Activated T-helper 2 cell treated with anti-CD3 and anti-CD28 coated beads, Interferon-gamma antibody, Interleukin-2, Interleukin-4, amounts not matched to agents 10 μg/mL and 5 μg/mL and 100 μg/mL, durations not matched to agents 14 hours and 24 hours and 36 hours (primary cell): ENCODE measurements at places on chromosomes 11 and 22. TPM values are rescaled to one million over a fixed set of nuclear protein-coding genes. Genes with fewer than 3 reads are reported as not detected.

- DNase-seq, result no peak
- no peak overlapping the region for H3K27ac ChIP-seq
- peaks cover 2% of the 10 kb centered on the region for H3K27me3 ChIP-seq
- no peak overlapping the region for H3K4me3 ChIP-seq
These were observed 146.3 kb downstream of the SNX19 start for GRCh38 chr11:130769782-130770535.

DNA sequence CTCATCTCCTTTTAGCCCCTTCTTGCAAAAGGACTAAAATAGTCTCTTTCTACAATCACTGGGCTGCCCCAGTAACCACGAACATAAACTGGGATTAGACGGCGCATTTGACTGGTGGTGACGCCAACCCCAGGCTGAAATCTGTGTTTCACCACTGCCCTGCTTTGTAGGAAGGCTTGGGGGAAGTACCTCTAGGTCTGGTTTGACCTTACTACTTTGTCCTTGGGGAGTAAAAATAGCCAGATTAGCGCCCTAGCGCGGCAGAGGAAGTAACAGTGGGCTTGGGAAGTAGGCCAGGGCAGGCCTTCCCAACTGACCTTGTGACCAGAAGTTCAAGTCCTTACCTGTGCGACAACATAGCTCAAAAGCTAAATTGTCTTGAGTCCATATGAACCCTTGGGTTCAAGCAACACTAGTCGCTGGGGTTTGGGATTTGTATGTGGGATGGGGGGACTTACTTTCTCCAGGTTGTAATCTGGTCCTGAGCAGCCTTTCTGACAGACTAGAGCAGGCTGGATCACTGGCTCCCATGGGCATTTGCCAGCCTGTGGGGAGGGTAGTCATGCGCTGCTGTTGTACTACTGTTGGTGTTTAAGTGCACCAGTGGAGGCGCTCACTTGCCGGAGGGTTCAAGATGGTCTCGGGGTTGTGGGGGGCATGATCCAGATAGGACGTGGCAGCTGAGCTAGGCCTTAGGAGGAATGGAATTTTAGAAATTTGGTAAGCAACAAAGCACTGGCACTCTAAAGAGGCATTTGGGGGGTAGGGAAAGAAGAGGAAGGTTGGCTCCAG, 953 bp upstream of the PACS1 start:
- no peaks in the 10 kb centered on the region for H3K27me3 ChIP-seq
- peaks cover 57% of the 10 kb centered on the region for H3K4me1 ChIP-seq
- H3K36me3 ChIP-seq, result peaks cover 78% of the 10 kb centered on the region
- peak overlapping the region; percentile 91 for H3K27ac ChIP-seq

DNA sequence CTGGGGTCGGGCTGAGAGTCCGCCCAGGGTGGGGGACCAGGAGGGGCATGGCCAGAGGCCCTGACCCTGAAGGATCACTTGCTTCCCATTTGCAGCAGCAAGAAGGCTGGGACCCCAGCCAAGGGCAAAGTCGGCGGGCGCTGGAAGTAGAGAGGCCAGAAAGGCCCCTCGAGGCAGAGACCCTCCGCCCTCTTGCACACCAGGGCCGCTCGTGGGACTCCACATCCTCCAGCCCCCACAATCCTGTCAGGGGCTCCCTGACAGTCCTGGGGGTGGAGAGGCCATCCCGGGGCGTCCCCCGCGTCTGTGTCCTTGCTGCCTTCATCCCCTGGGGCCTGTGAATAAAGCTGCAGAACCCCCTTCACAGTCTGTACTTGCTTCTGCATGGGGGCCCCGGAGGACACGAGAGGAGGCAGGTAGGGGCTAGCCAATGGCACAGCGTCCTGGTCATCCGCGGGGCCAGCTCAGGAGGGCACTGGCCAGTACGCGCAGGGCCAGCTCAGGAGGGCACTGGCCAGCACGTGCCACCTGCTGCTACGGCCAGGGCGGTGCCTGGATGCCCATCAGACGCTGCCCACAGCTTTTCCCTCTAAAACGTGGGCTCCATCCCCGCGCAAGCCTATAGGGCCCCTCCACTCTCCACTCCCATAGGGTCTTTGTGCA, 8.7 kb upstream of the MRPL23 start:
- H3K4me1 ChIP-seq, result peaks cover 3% of the 10 kb centered on the region
- no peak overlapping the region for H3K27ac ChIP-seq
- no peak for DNase-seq
- H3K4me3 ChIP-seq, result no peak overlapping the region

DNA sequence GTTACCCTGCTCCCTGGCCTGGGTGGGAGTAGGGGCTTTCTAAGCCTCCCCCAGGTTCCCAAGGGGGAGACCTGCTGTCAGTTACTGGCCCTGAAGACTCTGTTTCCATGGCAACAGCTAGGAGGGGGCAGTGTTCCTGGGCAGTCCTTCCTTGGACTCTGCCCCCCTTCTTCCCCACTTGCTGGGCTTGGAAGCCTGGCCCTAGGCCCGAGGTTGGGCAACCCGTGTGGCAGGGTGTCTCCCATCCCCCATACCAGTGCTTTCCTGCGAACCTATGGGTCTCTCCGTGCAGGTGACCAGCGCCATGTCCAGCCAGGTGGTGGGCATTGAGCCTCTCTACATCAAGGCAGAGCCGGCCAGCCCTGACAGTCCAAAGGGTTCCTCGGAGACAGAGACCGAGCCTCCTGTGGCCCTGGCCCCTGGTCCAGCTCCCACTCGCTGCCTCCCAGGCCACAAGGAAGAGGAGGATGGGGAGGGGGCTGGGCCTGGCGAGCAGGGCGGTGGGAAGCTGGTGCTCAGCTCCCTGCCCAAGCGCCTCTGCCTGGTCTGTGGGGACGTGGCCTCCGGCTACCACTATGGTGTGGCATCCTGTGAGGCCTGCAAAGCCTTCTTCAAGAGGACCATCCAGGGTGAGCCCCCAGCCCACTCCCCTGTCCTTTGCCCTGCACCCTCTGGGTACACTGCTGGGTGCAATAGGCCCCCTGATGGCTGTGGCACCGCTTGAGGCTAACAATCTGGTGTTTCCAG, 1.7 kb downstream of the ESRRA start:
- H3K4me3 ChIP-seq, result peak overlapping the region; percentile 94
- H3K27me3 ChIP-seq, result no peaks in the 10 kb centered on the region
- peaks cover 22% of the 10 kb centered on the region for H3K36me3 ChIP-seq
- no peak for DNase-seq
- peaks cover 11% of the 10 kb centered on the region for H3K4me1 ChIP-seq
- H3K27ac ChIP-seq, result peak overlapping the region; percentile 20

DNA sequence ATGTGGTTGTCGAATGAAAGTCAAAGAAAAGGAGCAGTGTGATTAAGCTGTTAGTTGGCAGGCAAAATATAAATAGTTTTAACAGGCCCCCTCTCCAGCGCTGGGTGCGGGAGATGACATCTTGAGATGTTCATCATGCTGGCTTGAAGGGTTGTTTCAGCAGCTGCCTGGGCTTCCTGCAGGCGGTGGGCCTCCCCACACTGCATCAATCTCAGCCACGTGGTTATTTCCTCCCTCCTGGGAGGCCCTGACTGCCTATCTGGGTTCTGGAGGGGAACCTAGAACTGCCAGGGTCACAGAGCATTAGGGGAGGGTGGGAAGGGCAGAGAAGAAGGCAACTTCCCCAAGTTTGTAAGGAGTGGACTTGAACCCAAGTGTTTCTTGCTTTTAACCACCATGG, 173.3 kb upstream of the SYT13 start:
- H3K4me1 ChIP-seq, result no peaks in the 10 kb centered on the region
- no peak overlapping the region for H3K4me3 ChIP-seq
- H3K36me3 ChIP-seq, result no peaks in the 10 kb centered on the region
- DNase-seq, result no peak
- peaks cover 2% of the 10 kb centered on the region for H3K27me3 ChIP-seq
- no peak overlapping the region for H3K27ac ChIP-seq

- no peak overlapping the region for H3K4me3 ChIP-seq
- no peak overlapping the region for H3K27ac ChIP-seq
- no peak for DNase-seq
- H3K27me3 ChIP-seq, result no peaks in the 10 kb centered on the region
These were observed 82.0 kb downstream of the CELSR1 start for GRCh38 chr22:46455446-46455845.

- no peak overlapping the region for H3K27ac ChIP-seq
- no peaks in the 10 kb centered on the region for H3K27me3 ChIP-seq
- peaks cover 51% of the 10 kb centered on the region for H3K36me3 ChIP-seq
- H3K4me1 ChIP-seq, result peaks cover 5% of the 10 kb centered on the region
- H3K4me3 ChIP-seq, result no peak overlapping the region
These were observed 66.9 kb downstream of the TBC1D22A start for GRCh38 chr22:46829117-46829891.

DNA sequence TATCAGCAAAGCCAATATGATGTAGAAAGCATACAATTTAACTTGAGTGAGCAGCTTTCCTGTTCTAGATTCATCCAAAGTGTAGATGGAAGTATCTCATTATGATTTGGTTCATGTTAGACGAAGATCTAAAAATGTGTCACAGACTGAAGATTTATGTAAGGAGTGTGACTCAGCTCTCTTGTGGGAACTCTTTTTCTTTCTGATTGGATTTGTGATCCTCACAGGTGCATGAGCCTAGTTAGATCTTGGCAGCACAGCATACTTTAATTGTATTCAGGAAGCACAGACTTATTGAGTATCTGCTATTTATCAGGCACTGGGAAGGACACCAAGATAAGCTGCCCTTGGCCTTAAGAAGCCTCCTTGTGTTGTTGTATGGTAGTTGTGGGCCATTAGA, 147.1 kb downstream of the C11orf91 start:
- H3K4me1 ChIP-seq, result no peaks in the 10 kb centered on the region
- no peak overlapping the region for H3K27ac ChIP-seq
- H3K27me3 ChIP-seq, result peaks cover 13% of the 10 kb centered on the region
- DNase-seq, result no peak
- H3K4me3 ChIP-seq, result no peak overlapping the region
- no peaks in the 10 kb centered on the region for H3K36me3 ChIP-seq

DNA sequence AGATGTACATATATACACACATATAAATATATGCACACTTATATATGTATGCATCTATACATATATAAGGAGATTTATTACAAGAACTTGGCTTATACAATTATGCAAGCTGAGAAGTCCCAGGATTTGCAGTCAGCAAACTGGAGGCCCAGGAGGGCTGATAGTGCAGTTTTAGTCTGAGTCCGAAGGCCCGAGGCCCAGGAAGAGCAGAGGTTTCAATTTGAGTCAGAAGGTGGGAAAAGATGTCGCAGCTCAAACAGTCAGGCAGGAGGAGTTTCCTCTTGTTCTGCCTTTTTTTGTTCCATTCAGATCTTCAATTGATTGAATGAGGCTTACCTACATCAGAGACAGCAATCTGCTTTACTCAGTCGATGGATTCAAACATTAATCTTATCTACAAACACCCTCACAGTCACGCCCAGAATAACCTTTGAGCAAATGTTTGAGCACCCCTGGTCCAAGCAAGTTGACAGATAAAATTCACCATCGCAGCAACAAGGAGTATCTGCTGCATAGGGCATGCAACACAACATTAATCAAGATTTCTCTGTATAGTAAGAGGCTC, 4.0 kb upstream of the SGSM1 start:
- H3K4me1 ChIP-seq, result peaks cover 17% of the 10 kb centered on the region
- H3K27me3 ChIP-seq, result peaks cover 9% of the 10 kb centered on the region
- H3K4me3 ChIP-seq, result no peak overlapping the region
- peak; percentile 24 for DNase-seq
- H3K27ac ChIP-seq, result peak overlapping the region; percentile 51

DNA sequence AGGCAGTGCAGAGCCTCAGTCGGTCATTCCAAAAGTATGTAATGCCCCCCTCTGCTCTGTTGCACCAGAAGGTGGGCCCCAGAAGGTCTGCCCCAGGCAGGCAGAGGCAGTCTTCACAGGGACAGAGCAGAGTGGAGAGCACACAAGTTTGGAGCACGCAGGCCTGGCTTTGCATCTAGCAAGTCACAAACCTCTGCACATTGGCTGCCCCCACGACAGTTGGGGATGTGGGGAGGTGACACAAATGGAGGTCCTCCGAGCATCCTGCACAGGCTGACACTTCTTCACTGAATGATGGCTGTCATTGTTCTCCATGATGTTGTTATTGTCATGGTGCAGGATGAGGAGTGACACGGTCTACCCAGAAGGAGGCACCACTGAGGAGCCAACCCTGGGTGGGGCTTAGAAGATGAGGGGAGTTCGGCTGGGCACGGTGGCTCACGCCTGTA, 11.9 kb downstream of the TOM1 start:
- peaks cover 79% of the 10 kb centered on the region for H3K4me1 ChIP-seq
- H3K27ac ChIP-seq, result no peak overlapping the region
- H3K36me3 ChIP-seq, result peaks cover 3% of the 10 kb centered on the region
- no peak for DNase-seq
- no peak overlapping the region for H3K4me3 ChIP-seq
- no peaks in the 10 kb centered on the region for H3K27me3 ChIP-seq

DNA sequence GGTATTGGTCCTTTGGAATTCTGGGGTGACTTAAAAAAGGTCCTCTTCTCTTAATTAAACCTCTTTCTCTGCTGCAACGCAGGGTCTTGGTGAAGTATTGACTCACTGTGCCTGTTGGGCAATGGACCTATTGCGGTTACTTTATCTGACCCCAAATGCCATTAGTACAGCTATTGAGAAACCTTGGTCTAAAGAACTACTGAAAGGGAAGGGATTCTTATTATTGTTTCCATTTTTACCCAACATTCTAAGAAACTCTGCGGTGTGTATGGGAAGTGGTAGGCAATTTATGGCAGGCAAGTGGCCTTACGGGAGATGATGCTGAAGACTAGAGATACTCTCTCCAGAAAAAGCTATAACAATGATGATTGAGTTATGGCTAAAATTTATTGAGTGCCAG, 12.5 kb downstream of the SLC6A5 start:
- DNase-seq, result no peak
- no peak overlapping the region for H3K4me3 ChIP-seq
- H3K4me1 ChIP-seq, result peaks cover 6% of the 10 kb centered on the region
- H3K27me3 ChIP-seq, result peaks cover 54% of the 10 kb centered on the region

- H3K4me3 ChIP-seq, result peak overlapping the region; percentile 86
- H3K27ac ChIP-seq, result peak overlapping the region; percentile 86
- H3K4me1 ChIP-seq, result peaks cover 49% of the 10 kb centered on the region
- DNase-seq, result no peak
- H3K36me3 ChIP-seq, result peaks cover 30% of the 10 kb centered on the region
These were observed 997 bp downstream of the DEAF1 start for GRCh38 chr11:693887-694562.

- H3K4me1 ChIP-seq, result peaks cover 28% of the 10 kb centered on the region
- peaks cover 6% of the 10 kb centered on the region for H3K36me3 ChIP-seq
- H3K27me3 ChIP-seq, result no peaks in the 10 kb centered on the region
- no peak overlapping the region for H3K4me3 ChIP-seq
- DNase-seq, result no peak
- no peak overlapping the region for H3K27ac ChIP-seq
These were observed 203.4 kb downstream of the FAM76B start for GRCh38 chr11:95586155-95586554.

Gene OR5B12
- total RNA-seq, result not detected in 2 replicates

Gene DAGLA
- total RNA-seq, result 0.07 TPM in 2 replicates

Gene CD3D
- total RNA-seq, result 386 and 400 TPM in 2 replicates

Gene SMIM38
- total RNA-seq, result 0.41 and 0.53 TPM in 2 replicates

Gene SLC22A9
- not detected in 2 replicates for total RNA-seq

Gene RFPL3
- not detected in 2 replicates for total RNA-seq

Gene IGLL1
- 0.21 TPM in 1 of 2 replicates, not detected in the other for total RNA-seq

Gene THRSP
- not detected in 2 replicates for total RNA-seq

Gene SAA4
- total RNA-seq, result not detected in 2 replicates

Gene LRP4
- total RNA-seq, result 0.07 and 0.21 TPM in 2 replicates

Gene PATE4
- not detected in 2 replicates for total RNA-seq

Gene PLAAT4
- total RNA-seq, result 41.4 and 45.7 TPM in 2 replicates

Gene TNNT3
- total RNA-seq, result 2.0 and 2.9 TPM in 2 replicates

Gene MYH9
- total RNA-seq, result 619 and 645 TPM in 2 replicates

Gene FGF4
- not detected in 2 replicates for total RNA-seq

Gene OR51B2
- total RNA-seq, result not detected in 2 replicates

Gene THY1
- 35.2 and 37.3 TPM in 2 replicates for total RNA-seq

Gene CENPM
- total RNA-seq, result 58.6 and 59.3 TPM in 2 replicates
